ENCODE measurements at places on chromosomes 6 and 20.

DNA sequence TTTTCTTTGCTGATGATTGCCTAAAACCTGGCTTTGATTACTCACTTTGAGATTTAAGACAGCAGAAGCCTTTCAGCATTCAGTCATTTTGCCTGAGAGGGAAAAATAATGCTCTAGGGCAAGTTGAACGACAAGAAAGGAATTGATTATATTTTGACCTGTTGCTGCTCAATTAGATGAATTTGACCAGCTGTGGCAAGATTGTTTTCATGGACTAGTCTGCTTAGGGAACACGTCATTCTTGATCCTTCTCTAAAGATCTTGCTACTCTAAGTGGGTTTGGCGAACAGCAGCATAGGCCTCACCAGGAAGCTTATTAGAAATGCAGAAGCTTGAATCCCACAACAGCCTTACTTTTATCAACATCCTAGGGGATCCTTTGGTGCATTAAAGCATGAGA is 59.7 kb upstream of the PHACTR1 start:
- no peak for DNase-seq

DNA sequence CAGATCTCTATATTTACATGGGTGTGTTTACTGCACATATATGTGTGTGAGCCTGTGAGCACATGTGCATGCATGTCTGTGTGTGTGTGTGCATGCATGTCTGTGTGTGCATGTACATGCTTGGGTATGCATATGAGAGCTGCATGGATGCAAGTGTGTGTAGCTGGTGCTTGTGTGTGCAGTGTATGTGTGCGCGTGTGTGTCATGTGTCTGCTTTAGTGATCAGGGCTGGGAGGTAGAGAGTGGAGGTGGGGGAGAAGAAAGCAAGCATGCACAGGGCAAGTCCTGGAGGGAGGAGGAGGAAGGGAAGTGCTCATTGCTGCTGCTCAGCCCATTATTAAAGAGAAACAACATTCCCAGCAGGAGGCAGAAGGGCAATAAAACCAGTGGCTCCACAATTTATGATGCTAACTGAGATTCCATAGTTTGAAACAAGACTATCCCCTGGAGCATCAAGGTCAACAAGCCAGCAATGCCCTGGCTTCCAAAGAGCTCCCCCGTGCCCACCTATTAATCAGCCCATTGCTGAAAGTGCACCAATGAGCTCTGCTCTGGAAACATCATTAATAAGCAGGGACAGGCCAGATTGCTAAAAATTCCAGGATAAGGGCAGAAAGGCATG is 414.0 kb downstream of the MAFB start:
- DNase-seq, result no peak

DNA sequence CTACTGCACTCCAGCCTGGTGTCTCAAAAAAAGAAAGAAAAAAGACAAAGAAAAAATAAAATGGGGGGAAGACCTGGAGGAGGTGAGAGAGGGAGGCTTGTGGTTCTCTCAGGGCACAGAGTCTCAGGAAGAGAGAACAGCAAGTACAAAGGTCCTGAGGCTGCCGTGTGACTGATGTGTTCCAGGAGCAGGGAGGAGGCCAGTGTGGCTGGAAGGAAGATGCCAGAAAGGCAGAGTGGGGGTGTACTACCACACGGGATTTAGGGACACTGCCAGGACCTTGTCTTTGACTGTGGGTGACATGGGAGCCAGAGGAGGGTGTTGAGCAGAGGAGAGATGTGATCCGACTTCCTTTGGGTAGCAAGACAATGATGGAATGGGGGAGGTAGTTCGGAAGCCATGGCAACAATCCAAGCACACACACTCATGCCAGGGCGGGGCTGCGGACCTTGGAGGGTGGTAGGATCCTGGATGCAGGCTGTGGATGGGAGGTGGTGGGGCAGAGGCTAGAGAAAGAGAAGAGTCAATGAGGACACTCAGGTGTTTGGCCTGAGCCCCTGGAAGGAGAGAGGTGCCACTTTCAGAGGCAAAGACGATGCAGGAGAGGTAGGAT is 136.4 kb upstream of the PTPN1 start:
- DNase-seq, result no peak

DNA sequence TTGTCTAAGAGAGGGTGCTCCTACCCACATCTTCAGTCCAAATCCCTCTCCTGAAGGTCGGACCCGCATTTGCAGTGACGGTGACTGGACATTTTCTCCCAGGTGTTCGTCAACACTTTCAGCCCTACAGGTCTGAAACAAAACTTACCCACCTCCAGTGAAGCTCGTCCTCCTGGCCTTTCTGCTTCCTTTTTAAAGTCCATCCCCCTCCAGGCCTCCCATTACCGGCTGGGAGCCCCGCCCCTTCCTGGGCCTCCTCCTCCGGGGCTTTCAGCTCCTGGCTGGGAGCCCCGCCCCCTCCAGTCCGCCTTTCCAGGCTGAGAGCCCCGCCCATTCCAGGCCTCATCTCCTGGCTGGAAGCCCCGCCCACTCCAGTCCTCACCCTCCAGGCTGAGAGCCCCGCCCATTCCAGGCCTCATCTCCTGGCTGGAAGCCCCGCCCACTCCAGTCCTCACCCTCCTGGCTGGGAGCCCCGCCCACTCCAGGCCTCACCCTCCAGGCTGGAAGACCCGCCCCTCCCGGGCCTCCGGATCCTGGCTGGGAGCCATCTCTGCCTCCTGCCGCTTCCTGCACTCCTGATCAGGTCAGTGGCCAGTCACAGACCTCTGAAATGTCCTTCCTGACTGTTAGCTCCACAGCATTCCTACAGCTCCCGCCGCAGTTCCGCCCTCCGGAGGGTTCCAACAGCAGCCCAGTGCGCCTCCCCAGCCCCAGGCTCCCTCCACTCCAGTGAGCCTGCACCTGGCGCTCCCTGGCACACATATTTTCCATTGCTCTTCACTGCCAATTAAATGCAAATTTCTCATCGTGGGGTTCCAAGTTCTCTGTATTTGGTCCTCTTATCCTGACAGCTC is 98.5 kb downstream of the LY86 start:
- no peak for DNase-seq

DNA sequence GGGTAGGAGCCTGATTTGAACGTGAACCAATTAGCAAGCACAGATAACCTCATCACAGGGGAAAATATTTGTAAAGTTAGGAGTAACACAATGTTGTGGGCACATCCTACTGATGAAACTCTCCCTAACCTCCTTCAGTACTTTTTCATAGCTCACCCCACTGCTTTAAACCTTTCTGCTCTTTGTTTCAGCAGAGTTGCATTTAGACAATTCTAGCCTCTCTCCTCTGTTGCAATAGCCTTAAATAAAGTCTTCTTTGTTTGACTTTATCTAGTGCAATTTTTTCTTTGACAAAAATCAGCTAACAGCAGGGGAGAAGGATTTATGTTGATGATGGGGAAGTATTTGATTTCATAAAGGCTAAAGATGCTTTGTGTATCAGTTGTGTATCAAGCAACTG is 14.1 kb downstream of the C6orf141 start:
- DNase-seq, result no peak

- no peak for DNase-seq
Observed at GRCh38 chr6:20166210-20166609, 46.1 kb downstream of the MBOAT1 start.

GRCh38 chr20:1390581-1391403 is 2.1 kb downstream of the FKBP1A start:
- DNase-seq, result no peak

DNA sequence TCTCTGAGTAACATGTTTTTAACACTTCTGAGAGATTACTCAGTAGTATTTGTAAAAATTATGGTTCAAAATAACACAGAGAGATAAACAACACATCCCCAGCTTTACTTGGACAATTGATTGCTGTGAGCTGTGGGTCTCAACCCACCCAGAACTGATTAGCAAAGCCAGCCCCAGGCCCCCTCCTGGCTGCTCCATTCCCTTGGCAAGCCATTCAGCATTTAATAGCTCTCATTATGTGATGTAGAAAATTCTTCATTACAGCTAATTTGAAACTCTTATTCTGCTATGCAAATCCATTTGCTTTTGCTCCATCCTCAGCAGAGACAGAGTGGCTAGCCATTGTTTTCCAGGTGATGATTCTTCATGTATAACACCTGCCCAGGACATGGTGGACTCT is 16.6 kb upstream of the SIRT5 start:
- DNase-seq, result no peak

- DNase-seq, result no peak
Observed at GRCh38 chr20:3133155-3133554, 26.5 kb downstream of the FASTKD5 start.
